Stimulated activated CD4-positive, alpha-beta T cell treated with anti-CD3 and anti-CD28 coated beads, Interleukin-1b, Interleukin-23, amount 100 ng/mL, for 1 hour (primary cell): ENCODE measurements at places on chromosomes 6 and 20.

DNA sequence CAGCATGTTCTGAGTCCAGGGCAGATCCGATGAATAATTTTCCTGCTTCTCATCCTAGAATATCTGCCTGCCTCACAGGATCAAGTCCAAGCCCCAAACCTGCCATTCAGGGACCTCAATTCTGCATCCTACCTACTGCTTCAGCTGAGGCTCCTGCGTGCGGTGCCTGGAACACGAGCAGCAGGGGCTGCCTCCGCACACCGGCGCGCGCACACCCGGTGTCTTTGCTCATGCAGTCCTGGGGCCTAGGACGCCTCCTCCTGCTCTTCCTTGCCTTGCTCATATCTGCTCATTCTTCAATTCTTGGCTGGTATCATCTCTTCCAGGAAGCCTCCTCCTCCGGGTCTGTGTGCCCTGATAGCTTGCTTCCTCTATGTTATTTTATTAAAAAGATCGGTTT is 81.1 kb upstream of the AGPAT4 start:
- no peak for DNase-seq

GRCh38 chr6:145453376-145453775 is 281.9 kb downstream of the EPM2A start:
- DNase-seq: no peak

DNA sequence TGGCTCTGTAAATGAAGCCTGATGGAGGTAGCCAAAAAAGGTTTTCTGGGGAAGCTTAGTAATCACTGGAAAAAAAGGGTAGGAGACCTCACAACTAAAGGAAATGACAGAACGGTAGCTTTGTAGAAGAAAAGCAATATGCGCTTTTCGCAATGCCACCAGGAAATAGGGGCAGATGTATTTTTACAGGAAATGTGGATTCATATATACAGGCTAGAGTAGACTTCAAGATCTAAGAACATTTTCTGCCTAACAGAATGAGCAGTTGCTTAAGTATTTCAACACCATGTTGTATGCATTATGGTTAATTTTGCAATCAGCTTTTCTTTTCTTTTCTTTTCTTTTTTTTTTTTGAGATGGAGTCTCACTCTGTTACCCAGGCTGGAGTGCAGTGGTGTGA is 219.6 kb downstream of the CD83 start:
- no peak for DNase-seq

GRCh38 chr6:38651121-38651784 is 11.5 kb upstream of the BTBD9 start:
- DNase-seq: no peak

- DNase-seq: no peak
Observed at GRCh38 chr20:54514028-54514607, 38.7 kb downstream of the DOK5 start.

DNA sequence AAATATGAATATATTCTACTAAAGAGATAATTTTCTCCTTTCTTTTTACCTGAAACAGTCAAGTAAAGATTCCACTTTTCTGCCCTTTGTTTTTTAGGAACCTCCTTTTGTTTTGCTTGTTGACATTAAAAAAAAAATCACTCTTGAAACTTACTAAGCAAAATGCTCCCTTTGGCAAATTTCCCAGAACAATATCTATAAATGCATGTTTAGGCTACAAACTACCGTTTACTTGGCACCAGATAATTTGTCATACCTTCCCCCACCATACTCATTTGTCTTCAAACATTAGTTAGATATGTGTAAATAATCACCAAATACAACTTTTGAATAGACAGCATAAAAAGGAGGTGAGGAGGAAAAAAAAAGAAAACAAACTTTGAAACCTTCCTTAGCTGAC is 604.7 kb downstream of the RFPL4B start:
- no peak for DNase-seq

- no peak for DNase-seq
Observed at GRCh38 chr20:22352019-22352418, 232.4 kb downstream of the FOXA2 start.

GRCh38 chr6:113414511-113414910 is 442.6 kb upstream of the MARCKS start:
- no peak for DNase-seq
